ENCODE measurements at places on chromosomes 3 and 15.

GRCh38 chr3:89957451-89957850 is 850.0 kb downstream of the EPHA3 start:
- DNase-seq, result no peak

GRCh38 chr15:42595626-42596240 is 20.3 kb downstream of the STARD9 start:
- no peak for DNase-seq

DNA sequence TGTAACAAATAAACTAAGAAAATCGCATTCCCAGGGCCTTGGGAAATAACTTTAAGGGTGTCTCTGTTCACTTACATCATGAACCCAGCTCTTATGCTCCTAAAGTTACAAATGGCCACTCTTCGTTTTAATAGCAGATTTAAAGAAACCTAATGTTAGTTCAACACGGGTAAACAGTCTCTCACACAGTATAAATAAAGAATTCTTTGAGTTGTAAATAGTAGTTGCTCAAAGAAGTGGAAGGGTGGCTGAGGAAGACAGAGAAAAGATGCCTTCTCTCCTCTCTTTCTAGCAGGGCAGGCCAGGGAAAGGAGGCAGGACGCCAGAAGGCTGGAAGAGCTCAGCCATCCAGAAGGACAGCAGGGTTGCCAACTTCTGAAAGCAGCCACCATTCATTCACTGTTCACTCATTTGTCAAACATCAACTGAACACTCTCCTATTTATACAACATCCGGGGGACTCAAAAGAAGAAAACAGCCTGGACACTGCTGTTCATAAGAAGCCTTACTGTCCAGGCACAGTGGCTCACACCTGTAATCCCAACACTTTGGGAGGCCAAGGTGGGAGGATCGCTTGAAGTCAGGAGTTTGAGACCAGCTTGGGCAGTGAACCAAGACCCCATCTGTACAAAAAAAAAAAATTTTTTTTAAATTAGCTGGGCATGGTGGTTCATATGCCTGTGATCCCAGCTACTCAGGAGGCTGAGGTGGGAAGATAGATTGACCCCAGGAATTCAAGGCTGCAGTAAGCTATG is 47.3 kb downstream of the WWTR1 start:
- DNase-seq, result no peak

DNA sequence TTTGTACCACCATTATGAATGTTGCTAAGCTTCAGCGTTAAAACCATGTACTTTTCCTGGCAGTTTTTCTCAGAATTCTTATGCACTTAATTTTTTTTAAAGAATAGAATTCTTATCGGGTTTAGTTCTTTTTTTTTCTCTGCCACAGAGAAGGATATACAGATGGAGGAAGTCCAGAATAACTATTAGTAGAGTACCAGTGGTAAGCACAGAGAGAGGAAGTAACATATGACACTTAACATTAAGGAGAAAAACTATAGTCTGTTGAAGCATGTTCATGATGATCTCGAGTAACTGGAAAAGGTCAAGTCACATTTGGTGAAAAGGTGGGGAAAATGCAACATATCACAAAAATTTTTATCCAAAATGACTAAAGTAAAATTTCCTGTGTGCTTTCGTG is 68.9 kb downstream of the RNF13 start:
- DNase-seq, result no peak
